Epithelial cell of prostate (primary cell): ENCODE measurements at places on chromosomes 12 and 14.

DNA sequence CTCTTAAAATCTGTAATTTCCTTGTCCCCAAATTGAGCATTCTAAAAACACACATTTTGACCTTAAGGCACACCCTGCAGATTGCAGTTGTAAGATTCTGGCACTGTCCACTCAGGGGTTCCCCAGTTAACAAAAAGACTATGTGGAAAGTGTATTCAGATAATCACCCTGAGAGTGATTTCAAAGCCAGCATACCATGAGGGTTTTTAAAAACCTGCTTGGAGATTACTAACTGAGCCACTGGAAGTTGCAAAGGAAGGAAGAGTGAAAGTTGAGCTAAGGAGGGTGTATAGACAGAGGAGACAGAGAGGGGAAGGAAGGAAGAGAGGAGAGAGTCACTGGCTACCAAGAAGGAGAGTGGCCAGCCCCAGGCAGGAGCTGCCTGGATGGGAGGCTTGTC lies 82.6 kb downstream of the EML1 start:
- no peak for DNase-seq

- no peak for DNase-seq
These were observed 532.3 kb upstream of the TBX3 start for GRCh38 chr12:115216301-115216700.

- no peak for DNase-seq
These were observed 3.8 kb upstream of the PDE3A start for GRCh38 chr12:20364501-20364900.

- no peak for DNase-seq
These were observed 21.4 kb upstream of the ATP2B1 start for GRCh38 chr12:89729946-89730459.

- no peak for DNase-seq
These were observed 2.5 kb downstream of the USP44 start for GRCh38 chr12:95548539-95549391.

DNA sequence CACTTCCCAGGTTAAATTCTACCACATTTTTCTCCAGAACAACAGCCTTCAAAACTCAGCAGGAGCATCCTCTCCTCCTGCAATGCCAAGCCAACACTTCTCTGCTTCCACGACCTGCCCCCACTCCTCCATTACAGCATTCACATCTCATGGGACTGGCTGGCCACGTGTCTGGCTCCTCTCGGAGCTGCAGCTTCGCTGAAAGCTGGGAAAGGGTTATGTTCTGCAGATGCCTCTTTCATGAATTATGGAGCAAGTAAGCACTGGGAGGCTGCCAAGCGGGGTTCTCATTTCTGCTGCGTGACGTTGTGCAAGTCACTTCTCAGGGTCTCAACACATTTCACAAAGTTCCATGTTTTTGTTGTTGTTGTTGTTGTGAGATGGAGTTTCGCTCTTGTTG lies 142.2 kb upstream of the RFLNA start:
- no peak for DNase-seq

GRCh38 chr12:121038861-121039668 lies at the start of gene OASL:
Gene OASL, minus strand, starts transcription at chr12:121039246. Its CDS starts 275 bp downstream, at chr12:121038971.
- peak; percentile 80 for DNase-seq

DNA sequence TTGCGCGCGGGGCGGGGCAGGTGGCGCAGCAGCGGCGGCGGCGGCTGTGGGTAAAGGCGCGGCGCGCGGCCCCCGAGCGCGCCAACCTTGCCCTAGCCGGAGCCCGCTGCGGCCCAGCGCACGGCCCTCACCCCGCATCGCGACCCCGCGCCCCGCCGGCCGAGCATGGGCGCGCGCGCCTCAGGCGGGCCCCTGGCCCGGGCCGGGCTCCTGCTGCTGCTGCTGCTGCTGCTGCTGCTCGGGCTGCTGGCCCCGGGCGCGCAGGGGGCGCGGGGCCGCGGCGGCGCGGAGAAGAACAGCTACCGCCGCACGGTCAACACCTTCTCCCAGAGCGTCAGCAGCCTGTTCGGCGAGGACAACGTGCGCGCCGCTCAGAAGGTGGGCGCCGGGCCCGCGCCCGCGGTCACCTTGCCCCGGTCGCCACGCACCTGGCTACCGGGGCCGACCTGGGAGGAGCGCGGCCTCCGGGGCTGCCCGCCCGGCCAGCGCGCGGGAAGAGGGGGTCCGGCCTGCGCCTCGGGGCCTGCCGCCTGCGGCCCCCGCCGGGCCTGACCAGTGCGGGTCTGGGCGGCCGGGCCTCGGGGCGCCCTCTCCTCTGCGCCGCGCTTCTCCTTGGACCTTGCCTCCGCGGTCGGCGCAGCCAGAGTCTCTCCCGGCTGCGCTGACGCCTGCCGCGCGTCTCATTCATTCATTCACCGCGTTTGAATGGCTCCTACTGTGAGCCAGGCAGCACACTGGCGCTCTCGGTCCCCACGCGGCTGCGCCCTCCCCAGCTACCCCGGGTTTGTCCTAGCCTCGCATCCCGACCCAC lies at the start of gene BRI3BP:
Gene BRI3BP (plus strand): TSS at position 20 of the 811 bp plus-strand sequence. CDS start 146 bp downstream, at position 166.
- DNase-seq, result no peak

DNA sequence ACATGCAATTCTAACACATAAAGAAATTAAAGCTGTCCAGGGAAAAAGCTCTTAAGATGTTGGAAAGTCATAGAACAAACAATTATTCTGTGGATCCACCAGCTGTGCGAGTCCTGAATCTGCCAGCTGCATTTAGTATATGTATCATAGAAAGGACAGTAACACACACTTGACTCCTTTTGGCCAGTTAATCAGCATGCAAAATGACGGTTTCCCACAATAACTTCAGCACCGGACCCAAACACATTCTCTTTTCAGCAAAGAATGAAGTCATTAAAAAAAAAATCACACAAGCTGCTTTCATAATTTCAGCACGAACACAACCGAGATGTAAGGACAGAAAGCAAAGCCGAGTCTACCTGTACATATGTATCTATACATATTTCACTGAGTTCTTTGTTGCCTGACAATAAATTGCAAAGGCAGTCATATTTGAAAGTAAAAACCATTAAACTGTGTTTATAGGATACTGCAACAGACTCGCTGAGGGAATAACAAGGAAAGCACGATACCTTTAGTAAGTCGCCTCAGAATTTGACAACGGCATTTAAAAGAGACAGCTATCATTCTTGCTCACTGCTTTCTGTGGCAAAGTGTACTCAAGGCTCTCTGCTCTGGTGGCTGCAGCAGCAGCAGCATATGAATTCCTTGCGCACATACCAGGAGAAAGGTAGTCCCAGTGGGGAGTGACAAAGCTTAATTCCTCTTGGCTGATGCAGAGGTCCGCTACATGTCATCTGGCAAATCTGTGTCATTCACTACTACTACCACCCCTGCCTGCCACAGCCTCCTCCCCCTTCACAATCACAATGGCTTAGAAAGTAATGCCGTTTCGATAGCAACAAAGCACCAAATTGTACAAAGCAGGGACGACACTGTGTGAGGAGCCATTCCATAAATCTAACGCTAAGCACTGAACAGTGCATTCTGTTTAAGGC lies at the start of gene GRIP1:
Gene GRIP1 (minus strand): TSS at position 739 of the 938 bp plus-strand sequence. CDS start 172 bp downstream, at position 567.
- no peak for DNase-seq

- no peak for DNase-seq
These were observed 290.2 kb downstream of the PRKD1 start for GRCh38 chr14:29637411-29637810.

GRCh38 chr14:56180754-56181542 lies 62.7 kb downstream of the PELI2 start:
- DNase-seq, result no peak

- DNase-seq, result no peak
These were observed 183.8 kb downstream of the CCDC59 start for GRCh38 chr12:82174383-82174782.

- DNase-seq, result no peak
These were observed 168.4 kb upstream of the EGLN3 start for GRCh38 chr14:34119107-34119858.

- DNase-seq, result no peak
These were observed 1.8 kb downstream of the GSC start for GRCh38 chr14:94768141-94768520.

DNA sequence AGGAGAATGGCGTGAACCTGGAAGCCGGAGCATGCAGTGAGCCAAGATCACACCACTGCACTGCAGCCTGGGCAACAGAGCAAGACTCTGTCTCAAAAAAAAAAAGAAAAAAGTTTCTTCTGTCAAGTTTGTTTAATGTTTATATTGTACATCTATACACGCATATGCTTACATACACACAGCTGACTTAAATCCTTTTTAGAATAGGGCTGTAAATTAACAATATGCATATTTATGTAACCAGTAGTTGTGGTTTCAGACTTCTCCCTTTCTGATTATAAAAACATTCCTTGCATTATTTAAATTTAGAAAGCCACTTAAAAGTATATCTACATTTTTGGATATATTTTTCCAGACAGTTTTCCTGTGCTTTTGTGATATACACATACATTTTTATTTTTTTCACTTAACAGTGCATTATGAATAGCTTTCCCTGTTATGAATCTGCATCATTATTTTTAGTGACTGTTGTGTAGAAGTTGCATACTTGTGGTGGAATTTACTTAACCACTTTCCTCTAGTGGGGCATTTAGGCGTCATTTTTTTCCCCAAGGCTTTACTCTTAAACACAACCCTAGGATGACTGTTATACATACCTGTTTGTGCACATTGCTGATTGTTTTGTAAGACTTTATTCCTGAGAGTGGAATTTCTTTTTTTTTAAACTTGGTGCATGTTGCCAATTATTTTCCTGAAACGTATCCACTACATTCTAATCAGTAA lies 29.4 kb downstream of the POLR3B start:
- DNase-seq, result peak; percentile 31

DNA sequence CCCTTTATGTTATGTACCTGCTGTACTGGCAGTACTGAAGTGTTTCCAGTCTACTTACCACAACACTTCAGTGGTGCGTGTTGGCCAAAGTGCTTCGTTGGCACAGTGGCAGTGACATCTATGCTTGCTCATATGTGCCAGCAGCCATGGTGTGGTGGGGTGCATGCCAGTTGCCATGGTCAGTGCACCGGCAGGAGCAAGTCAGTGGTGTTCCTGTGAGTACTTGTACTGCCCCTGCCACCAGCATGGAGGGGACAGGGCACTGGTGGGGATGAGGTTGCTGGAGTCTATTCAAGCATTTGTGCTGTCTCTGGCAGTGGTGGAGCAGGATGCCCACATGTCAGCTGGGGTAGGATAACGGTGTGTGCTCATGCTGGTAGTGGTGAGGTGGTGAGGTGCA lies 800.0 kb downstream of the TRHDE start:
- no peak for DNase-seq

DNA sequence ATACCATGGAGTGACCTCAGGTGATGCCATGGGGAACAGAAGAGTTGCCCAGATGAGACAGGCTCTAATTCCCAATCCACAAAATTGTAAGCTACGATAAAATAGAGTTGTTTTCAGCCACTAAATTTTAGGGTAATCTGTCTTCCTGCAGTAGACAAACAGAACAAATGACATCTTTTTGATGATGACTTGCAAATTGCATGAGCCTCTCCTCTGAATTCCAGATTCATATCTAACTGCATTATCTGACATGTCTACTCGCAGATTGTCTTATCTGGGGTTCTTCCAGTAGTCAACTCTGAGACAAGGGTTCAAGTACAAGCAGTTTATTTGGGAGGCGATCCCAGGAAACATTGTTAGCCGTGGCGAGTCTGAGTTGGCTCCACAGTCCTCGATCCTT lies 14.4 kb upstream of the ERC1 start:
- no peak for DNase-seq

GRCh38 chr12:64674367-64674922 lies 64.2 kb downstream of the RASSF3 start:
- DNase-seq, result no peak

DNA sequence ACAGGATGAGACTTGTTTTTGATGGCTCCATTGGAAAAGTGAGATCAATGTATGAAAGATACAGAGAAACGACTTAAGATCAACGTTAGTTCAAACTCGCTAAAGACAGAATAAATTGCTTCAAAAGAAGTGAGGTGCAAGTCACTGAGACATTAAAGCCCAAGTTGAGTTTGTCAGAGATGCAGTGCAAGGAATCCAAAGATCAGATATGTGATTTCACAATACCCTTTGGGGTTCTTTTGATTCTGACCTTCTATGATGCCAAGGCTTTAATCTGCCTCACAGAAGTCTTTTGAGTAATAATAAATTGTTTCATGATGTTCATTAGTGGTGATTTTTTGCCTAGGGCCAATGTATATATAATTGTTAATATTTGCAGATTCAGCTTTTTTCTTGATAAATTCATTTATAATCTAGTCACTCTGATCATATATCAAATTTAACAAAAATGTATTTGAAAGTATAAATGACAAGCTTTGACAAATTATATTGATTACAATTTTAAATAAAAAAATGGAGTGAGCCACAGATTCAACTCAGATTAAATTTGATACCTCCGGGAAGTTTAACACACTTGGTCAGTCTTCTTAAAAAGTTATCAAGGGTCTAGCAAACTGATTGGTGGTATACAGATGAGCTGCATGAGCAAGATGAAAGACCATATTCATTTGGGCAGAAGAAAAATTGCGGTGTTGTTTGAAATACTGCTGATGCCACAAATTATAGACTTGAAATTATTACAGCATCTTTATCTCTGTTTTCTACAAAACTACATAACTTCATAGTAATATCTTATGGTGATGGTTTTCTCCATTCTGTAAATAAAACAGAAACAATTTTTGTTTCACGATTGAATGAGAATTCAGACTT lies 144.8 kb upstream of the FAR2 start:
- DNase-seq, result no peak

DNA sequence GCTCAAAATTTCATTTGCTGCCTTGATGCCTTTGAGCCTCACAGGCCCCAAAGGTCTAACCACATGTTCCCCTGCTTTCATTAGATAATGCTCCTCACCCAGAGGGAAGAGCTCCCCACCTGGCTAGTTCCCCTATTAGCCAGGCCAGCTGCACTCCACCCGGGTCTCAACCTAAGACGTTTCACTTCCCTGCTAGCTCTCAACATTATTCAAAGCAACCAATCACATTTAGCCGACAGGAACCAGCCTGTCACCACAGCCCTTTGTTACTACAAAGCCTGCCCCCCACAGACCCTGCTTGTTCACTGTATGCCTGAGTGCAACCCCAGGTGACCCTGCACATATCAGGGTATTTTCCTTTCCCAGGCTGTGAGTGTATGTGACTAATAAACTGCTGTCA lies 78.6 kb downstream of the SLC15A5 start:
- DNase-seq, result no peak

- DNase-seq, result no peak
These were observed 37.8 kb upstream of the OR4E1 start for GRCh38 chr14:21711360-21711961.

GRCh38 chr14:51165415-51165814 lies 70.5 kb upstream of the TRIM9 start:
- DNase-seq, result no peak
